Activated T-helper 1 cell treated with Interleukin-2 at 50 U/mL for 16 hours (primary cell): ENCODE measurements at places on chromosomes 13 and 19.

DNA sequence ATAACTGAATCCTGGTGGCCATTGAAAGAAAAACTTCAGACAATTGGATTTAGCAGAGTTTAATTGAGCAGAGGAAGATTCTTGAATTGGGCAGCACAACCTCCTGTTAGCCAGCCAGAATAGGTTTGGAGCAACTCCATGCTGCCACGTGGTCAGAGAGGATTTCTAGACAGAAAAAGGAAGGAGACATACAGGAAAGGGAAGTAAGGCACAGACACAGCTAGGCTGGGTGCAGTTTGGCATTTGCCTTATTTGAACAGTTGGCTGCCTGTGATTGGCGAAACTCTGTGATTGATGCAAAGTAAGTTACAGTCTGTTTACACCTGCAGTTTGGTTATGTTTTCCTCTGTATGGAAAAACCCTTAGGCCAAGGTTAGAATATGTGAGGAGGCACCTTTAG, 85.8 kb upstream of the SPATA13 start:
- DNase-seq: no peak

DNA sequence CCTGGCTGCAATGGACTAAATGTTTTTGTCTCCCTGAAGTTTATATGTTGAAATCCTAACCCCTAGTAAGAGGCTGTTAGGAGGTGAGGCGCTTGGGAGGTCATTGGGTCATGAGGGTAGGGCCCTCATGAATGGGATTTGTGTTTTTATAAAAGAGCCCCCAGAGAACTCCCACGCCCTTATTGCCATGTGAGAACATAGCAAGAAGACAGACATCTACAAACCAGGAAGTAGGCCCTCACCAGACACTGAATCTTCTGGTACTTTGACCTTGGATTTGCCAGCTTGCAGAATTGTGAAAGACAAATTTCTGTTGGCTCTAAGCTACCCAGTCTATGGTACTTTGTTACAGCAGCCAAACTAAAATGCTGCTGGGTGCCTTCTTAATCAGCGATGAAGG, 96.1 kb upstream of the SPATA13 start:
- DNase-seq: no peak

DNA sequence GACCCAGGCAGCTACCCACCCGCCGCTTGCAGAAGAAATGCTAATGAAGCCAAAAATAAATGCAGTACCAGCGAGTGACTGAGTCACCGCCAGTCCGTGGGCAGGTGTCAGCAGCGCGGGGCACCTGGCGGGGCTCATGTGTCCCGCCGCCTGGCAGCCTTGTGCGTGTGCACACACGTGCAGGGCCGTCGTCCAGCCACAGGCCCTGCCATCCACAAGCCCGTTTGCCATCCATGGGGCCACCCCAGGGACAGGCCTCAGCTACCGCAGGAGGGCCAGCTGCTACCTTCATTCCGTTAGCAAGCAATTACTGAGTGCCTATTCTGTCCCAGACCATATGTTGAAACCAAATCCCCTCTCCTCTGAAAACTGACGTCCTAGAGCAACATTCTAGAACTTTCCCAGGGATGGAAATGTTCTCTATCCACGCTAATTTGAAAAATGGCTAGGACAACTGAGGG, 20.5 kb downstream of the NCAN start:
- no peak for DNase-seq

GRCh38 chr13:80469105-80469852, 128.4 kb upstream of the SPRY2 start:
- DNase-seq: no peak
